Astrocyte (in vitro differentiated cells and primary cell): ENCODE measurements at places on chromosomes 12 and 14. TPM values are rescaled to one million over a fixed set of nuclear protein-coding genes. Genes with fewer than 3 reads are reported as not detected.

DNA sequence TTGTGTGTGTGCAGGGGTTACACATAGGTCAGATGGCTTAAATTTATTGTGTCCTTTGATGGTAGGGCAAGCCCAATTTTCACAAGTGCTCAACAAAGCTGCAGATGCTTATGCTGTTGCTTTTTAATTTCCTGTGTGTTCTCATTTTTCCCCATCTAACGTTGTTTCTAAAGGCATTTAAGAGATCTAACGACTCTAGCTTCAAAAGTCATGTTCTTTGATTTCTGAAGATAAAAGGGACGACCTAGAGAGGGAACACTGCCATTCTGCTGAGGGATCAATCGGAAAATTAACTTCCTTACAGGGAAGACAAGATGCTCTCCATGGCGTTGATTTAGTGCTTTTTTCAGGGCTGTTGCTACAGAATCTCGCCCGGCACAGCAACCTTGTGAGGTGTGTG is 79.0 kb upstream of the GNG2 start:
- H3K4me3 ChIP-seq, result no peak overlapping the region
- no peaks in the 10 kb centered on the region for H3K36me3 ChIP-seq
- no peak overlapping the region for H3K27ac ChIP-seq
- no peaks in the 10 kb centered on the region for H3K4me1 ChIP-seq
- DNase-seq, result no peak
- peaks cover 3% of the 10 kb centered on the region for H3K27me3 ChIP-seq

The SIRT4 gene
- total RNA-seq, result 2.5 and 2.7 TPM in 2 replicates

DNA sequence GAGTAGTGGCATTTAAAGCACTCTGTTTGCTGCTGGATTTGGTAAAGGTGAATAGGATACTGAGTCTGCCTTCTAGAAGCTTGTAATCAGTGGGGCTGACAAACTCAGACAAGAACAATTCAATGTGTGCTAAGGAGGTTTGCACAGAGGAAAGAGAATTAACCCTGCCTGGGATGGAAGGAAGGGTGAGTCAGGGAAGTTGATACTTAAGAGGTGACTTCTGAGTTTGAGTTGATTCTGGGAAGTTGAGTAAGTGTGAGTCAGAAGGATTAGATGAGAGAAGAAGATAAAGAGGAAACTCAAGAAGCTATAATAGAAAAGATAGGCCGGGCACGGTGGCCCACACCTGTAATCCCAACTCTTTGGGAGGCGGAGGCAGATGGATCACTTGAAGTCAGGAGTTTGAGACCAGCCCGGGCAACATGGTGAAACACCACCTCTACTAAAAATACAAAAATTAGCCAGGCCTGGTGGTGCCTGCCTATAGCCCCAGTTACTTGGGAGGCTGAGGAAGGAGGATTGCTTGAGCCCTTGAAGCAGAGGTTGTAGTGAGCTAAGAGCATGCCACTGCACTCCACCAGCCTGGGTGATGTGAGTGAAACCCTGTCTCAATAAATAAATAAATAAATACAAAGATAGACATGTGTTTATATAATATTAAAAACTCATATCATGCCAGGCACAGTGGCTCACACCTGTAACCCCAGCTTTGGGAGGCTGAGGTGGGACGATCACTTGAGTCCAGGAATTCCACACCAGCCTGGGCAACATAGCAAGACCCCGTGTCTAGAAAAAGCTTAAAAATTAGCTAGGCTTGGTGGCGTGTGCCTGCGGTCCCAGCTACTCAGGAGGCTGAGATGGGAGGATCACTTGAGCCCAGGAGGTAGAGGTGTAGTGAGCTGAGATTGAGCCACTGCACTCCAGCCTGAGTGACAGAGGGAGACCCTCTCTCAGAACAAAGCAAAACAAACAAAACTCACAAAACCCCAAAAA is 126.8 kb upstream of the CPM start:
- peak overlapping the region; percentile 21 for H3K27ac ChIP-seq
- no peaks in the 10 kb centered on the region for H3K27me3 ChIP-seq
- peaks cover 5% of the 10 kb centered on the region for H3K4me1 ChIP-seq
- peak; percentile 95 for DNase-seq
- H3K4me3 ChIP-seq, result no peak overlapping the region

The ERBB3 gene
- 2.6 and 3.8 TPM in 2 replicates for total RNA-seq

- H3K36me3 ChIP-seq, result no peaks in the 10 kb centered on the region
- no peaks in the 10 kb centered on the region for H3K27me3 ChIP-seq
- H3K4me3 ChIP-seq, result no peak overlapping the region
Observed at GRCh38 chr12:14395074-14395778, 29.7 kb downstream of the ATF7IP start.
